ENCODE measurements at places on chromosomes 1 and 21. TPM values are rescaled to one million over a fixed set of nuclear protein-coding genes. Genes with fewer than 3 reads are reported as not detected.

Gene MTARC2
- 21.0 TPM for total RNA-seq

DNA sequence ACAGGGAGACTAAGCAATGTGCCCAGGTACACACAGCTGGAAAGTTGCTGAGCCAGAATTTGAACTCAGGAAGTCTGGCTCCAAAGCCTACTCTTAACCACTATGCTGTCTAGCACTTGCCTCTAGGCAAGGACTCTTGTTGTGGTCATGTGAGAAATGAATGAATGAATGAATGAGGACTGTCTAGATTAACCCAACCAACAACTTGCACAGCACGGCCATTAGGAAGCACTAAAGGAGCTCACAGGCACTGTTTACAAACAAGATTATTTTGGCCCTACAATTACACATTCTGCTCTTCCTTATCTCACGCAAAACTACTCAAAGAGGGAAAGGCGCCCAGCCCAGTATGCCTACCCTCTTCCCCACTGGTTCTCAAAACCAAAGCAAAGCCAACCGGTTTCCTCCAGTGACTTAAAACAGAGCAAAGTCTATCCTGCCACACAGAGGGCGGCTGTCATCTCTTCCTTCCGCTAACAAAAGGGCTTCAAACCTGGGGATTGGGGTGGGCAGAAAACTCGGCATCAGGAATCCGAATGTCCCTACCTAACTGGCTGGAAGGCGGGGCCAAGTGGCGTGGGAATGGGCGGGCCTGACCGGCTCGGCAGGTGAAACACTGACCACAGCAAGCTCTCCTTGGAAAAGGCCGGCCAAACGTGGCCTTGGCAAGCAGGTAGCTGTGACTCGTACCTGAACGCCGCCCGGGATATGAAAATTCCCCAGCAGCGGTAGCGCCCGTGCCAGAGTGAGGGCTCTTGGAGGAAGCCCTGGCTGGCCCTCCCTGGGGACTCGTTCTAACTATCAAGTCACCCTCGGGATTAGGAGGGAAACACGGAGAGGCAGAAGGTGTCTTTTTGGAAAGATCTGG is 948 bp downstream of the STK40 start:
- DNase-seq: no peak

Gene RAB3B
- total RNA-seq: 1.3 TPM

Gene MIXL1
- total RNA-seq: not detected

Gene RAVER2
- total RNA-seq: 23.2 TPM

Gene SLC5A9
- total RNA-seq: 1.3 TPM
